ENCODE measurements at places on chromosomes 2 and 18.

GRCh38 chr2:219701847-219702634 lies 74.6 kb downstream of the SLC4A3 start:
- no peak for DNase-seq

DNA sequence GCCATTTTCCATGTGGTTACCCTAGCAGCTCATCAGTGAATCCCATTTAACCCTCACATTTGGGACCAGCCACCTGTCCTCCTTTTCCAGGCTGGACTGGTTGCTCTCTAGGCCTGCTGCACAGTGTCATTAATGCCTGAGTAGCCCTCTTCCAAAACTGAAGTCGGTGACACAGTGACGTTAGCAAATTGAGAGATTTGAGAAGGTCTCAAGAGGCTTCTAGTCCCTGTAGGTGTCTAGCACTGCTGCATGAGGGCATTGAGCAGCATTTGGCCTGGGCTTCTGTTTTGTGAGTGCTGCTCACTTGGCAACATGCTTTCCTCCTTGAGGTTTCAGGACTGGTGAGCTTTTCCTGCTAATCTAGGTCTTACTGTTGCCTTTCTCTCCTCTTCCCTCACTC lies 36.7 kb downstream of the PKP4 start:
- DNase-seq, result no peak

- no peak for DNase-seq
Measured at GRCh38 chr2:16271231-16271896, 331.0 kb downstream of the MYCN start.

GRCh38 chr18:11529081-11529480 lies 80.3 kb upstream of the SLC35G4 start:
- no peak for DNase-seq

- DNase-seq, result peak; percentile 10
Measured at GRCh38 chr18:40159141-40160017, 1795.7 kb upstream of the PIK3C3 start.

DNA sequence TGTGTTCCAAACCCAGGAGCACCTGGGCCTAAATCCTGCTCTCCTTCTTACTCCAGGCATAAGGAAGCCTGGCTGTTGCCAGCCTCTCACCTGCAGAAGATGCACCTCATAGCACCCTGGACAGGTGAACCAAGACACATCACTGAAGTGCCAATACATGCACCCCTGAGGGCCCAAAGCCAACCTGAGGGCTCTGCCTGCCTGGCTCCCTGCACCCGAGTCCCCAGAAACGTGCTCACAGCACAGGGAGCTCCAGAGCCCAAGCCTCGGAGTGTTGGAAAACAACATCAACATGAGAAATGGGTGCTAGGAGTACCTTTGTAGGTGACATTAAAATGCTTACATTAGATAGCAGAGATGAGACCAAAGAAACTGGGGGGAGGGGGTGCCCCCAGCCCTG lies 96.3 kb upstream of the RAB6C start:
- no peak for DNase-seq

- no peak for DNase-seq
Measured at GRCh38 chr2:19205983-19206533, 152.4 kb downstream of the OSR1 start.

- peak; percentile 49 for DNase-seq
Measured at GRCh38 chr2:64635976-64636911, 17.5 kb downstream of the SERTAD2 start.

DNA sequence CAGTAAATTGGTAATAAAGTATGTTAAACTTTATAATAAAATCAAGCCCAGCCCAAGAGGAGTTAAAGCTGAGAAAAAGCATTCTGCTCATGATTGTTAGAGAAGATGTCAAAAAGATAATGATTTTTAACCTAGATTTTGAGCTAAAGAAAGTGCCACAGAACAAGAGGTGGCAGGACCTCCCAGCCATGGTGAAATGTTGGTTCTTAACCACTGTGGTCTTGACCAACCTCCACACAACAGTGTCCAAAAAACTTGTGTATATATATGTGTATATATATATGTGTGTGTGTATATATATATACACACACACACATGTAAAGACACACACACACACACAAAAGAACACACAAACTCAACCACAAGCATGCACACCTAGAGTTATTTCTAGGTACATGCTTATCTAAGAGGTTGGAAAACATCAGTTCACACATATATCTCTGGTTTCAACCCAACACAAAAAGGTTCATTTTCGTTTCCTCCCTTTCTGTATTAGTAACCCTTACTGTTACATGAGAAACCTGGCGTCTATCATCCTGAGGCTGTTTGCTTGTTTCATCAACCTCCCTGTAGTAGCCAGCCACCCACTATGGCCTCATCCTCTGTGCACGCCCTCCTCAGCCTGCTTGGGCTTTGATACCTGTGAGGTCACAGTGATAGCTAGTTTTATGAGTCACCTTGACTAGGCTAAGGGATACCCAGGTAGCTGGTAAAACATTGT lies 631.8 kb upstream of the ID2 start:
- DNase-seq, result no peak

DNA sequence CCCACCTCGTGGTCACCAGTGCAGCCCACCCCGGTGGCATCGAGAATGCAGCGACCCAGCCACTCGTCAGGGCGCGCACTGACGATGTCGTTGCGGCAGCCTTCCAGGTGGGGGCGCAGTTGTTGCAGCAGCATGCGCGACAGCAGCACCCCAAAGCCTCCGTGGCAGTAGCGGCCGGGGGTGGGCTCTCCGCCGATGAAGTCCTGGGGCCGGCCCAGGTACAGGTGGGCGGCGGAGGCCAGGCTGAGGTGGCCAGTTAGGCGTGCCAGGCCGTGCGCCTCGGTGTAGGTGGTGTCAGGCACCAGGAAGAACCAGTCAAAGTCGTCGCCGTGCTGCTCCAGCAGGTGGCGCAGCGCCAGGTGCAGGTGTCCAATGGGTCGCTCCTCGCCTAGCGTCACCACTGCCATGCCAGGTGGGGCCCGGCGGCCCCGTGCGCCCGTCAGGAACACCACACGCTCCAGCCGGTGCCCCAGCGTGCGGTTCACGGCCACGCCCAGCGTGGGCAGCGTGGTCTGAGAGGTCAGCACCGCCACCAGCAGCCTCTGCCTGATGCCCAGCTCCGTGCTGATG lies 1.9 kb downstream of the CHPF start:
- DNase-seq, result peak; percentile 72

DNA sequence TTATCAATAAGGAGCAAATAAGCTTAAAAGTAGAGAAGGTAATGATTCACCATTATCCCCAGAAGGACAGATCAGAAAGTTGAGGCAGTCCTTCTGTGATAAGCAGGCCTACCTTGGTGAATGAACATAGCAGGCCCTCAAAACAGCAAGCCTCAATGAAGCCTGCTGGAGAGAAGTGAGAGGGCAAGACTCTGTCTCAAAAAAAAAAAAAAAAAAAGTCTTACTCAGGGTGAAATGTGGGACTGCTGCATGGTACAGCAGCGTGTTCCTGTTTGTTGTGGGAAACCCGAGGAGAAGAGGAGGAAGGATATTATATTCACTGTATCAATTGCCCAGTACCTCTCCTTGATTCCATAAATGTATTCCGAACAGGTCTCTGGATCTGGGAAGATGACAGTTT lies 8.7 kb upstream of the HAT1 start:
- DNase-seq, result no peak

DNA sequence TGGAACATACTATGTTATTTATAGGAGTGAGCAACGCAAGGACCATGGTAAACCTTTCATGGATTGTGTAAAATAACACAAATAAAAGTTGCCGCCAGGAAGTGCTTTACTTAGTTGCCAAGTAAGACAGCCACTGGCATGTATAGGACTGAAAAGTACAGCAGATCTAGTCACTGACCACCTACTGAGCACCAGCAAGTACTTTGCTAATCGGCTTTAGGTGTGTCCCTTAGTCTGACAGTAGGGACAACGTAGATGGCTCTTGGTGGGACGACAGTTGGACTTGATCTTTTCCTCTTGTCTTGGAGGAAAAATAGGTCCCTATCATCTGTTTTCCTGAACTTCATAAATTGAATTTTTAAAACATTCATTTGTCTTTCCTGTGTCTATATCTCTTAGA lies 13.6 kb upstream of the CXXC1 start:
- DNase-seq, result no peak

DNA sequence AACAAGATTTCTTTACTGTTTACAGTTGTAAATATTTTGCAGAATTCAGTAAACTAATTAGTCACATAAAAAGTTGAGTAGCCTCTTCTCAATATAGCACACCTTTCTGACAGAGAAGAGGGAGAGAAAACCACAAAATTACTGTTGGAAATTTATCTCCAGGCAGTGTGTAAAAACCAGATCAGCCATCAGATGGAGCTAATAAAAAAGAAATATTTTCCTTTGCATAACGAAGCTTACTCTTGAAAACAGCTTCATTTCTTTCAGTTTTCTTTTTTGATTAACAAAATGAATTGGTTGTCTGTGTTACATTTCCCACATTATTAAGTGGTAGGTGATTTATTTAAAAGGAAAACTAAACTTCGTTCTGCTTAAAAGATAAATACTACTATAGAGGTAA lies 259.3 kb upstream of the KCNJ3 start:
- no peak for DNase-seq

DNA sequence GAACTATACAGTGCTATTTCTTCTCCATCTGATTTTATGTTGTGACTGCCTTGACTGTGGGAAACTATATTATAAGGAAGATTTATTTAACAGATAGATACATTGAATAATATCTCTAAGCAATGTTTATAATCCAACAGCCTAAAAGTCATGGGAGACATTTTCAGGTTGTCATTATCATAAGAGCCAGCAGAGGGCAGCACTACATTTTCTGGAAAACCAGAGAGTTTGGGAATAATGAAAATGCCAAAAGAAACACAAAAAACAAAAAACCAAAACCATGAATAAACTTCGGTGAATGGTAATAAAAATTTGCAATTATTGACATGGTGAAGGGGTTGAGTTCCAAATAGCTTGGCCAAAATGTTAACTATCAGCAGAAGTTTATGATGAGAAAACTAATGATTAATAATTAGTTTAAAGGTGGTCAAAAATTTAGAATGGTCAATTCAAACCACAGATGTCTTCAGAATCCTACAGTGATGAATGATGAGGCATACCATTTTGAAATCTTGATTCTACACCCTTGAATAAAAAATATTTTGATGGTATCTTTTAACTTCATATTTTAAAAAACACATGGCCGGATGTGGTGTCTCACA lies 4.7 kb downstream of the EEF1B2 start:
- peak; percentile 63 for DNase-seq

- no peak for DNase-seq
Measured at GRCh38 chr2:146994246-146994645, 850.6 kb upstream of the ACVR2A start.

DNA sequence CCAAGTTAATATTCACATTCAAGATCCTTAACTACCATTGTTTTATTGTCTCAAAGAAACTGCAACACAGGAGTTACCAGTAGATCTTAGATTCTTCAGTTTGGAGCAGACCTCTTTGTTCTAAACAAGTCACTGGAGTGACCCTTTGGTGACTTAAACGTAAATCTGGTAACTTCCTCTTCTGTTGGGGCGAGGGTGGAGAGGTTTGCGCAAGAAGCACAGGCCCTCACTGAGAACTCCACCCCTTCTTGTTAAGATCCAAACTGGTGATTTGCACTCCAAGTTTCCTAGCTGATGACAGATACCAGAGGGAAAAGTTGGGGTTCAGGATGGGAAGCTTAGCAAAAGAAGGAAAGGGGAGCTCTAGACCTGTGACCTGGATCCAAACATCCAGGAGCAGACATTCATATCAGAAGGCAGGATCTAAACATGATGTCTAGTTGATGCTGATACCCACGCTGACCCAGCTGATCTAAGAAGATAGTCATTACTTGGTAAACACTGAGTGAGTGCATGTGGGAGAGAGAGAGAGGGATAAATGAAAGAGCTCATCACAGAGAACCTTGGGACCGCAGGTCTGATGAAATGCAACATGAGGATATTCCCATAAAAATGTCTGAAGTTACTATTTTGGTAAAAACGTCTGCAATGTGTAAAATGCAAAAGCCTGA lies 256.0 kb downstream of the CDH20 start:
- DNase-seq, result peak; percentile 82

DNA sequence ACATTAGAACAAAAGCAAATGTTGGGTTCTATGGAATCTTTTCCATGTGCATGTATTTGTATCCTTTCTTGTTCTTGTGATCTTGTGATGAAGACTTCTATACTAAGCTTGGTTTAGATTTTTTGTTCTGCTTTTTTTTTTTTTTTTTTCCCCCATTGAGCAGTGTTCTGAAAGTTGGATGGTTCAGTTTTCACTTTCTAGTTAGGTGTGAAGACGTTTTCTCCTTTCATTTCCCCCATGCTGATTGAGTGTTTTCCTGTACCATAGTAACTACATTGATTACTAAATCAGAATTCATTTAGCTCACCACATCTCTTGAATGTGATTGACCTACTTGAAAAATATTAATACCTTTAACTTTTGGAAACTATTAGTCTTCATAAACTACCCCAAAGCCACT lies 34.1 kb downstream of the NOP58 start:
- DNase-seq, result no peak

GRCh38 chr2:7013471-7014160 lies 96.4 kb downstream of the RNF144A start:
- no peak for DNase-seq

- DNase-seq, result no peak
Measured at GRCh38 chr18:3690764-3691066, 240.7 kb downstream of the TGIF1 start.

- DNase-seq, result no peak
Measured at GRCh38 chr2:239603411-239604356, 202.9 kb upstream of the HDAC4 start.

DNA sequence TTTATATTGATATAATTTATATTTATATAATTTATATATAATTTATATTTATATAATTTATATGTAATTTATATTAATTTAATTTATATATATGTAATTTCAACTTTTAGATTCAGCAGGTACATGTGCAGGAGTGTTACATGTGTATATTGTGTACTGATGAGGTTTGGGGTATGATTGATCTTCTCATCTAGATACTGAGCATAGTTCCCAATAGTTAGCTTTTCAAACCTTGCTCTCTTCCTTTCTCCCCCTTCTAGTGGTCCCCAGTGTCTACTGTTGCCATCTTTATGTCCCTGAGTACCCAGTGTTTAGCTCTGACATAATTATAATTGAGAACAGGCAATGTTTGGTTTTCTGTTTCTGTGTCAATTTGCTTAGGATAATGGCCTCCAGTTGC lies 1335.3 kb upstream of the CDH2 start:
- DNase-seq, result no peak

DNA sequence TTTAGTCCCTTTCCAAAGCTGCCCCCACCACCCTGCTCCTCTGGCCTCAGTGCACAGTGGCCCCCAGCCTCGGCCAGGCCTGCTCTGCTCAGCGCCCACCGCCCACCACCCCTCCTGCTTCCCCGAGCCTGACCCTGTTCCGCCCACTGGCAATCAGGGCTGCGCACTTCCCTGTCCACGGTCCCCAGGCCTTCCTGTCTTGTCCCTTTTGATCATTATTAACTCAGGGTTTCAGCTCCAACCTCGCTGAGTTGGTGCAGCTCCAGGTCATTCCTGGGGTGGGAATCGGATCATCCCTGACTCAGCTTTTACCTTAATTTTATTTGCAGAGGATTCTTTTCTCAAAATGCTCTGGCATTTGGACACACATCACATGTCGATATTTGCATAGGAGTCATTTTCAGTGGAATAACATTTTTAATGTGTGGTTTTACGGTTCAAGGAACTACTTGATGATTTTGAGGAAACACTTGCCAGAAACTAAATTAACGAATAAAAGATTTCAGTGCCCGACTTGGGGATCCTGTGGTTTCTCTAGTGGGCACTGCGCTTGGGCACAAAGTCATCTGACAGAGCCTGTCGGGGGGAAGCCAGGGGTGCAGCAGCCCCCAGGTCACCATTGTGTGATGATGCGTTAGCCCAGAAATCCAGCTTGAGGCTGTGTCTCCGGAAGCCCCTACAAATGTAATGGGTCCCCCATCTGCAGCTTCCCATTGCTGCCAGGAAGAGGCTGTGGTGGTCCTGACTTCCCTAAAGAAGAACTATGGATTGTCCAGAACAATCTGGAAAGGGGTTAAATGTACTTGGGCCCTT lies 1.0 kb upstream of the ESPNL start:
- DNase-seq, result peak; percentile 66

All from suppressor macrophage treated with lipopolysaccharide for 1 hour (primary cell).